ENCODE measurements at places on chromosomes 11 and 22.

- DNase-seq, result no peak
Measured at GRCh38 chr11:33747979-33748378, 11.8 kb upstream of the CD59 start.

DNA sequence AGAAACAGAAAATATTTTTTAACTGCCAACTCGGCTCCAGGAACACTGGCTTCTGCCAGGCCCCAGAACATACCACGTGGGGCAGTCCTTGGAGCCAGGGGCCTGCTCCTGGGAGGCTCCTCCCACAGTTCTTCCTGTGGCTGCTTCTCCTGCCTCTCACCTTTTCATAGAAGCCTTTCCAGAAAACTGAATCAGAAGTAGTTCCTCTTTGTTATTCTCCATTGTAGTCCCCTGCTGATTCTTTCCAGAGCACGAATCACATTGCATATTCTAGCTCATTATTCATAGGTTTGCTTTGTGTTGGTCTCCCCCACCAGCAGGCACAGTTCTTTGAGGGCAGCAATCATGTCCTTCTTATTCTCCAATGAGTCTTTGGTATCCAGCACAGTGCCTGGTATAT is 106.0 kb downstream of the EFCAB6 start:
- DNase-seq, result no peak

DNA sequence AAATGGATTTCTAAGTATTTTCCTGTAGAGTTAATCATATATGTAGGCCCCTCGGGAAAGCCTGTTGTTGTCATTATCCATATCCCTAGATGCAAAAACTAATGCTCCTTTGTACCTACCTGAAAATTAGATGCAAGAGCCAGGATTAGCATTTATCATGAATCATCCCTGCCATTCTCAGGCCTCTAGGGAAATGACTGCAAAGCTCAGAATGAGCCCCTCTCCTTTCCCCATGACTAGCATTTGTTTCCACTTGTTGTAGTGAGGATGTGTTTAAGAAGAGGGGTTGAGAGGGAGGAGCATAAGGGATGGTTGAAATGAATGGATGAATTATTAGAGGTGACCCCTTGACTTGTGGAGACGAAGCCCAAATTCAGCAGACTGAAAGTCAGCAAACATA is 537.9 kb downstream of the NTM start:
- no peak for DNase-seq

DNA sequence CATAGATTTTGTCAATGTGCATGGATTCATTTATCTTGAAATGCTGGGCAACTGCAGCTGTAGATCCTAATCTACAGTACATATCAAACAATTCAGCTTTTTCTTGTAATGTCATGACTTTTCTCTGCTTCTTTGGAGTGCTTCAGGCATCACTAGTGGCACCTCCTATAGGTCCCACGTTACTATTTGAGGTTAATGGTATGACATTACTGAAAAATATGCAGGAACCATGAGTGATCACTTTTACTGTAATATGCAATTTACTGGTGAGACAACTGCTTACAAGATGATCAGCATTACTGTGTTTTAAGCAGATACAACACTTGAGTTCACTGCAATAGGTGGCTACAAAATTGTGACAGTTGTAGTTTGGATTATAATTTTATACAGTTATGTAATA is 3.0 kb downstream of the CENATAC start:
- DNase-seq, result no peak

- DNase-seq, result peak; percentile 70
Measured at GRCh38 chr11:129895126-129896041, at the start of gene NFRKB. Gene NFRKB (minus strand): TSS chr11:129895578. CDS start chr11:129892849, 2,729 bp downstream.

GRCh38 chr11:77752516-77752915 is 68.0 kb downstream of the RSF1 start:
- no peak for DNase-seq

GRCh38 chr11:58938398-58938797 is 890 bp upstream of the GLYATL1 start:
- no peak for DNase-seq

- no peak for DNase-seq
Measured at GRCh38 chr11:1298695-1299492, 10.5 kb downstream of the TOLLIP start.

DNA sequence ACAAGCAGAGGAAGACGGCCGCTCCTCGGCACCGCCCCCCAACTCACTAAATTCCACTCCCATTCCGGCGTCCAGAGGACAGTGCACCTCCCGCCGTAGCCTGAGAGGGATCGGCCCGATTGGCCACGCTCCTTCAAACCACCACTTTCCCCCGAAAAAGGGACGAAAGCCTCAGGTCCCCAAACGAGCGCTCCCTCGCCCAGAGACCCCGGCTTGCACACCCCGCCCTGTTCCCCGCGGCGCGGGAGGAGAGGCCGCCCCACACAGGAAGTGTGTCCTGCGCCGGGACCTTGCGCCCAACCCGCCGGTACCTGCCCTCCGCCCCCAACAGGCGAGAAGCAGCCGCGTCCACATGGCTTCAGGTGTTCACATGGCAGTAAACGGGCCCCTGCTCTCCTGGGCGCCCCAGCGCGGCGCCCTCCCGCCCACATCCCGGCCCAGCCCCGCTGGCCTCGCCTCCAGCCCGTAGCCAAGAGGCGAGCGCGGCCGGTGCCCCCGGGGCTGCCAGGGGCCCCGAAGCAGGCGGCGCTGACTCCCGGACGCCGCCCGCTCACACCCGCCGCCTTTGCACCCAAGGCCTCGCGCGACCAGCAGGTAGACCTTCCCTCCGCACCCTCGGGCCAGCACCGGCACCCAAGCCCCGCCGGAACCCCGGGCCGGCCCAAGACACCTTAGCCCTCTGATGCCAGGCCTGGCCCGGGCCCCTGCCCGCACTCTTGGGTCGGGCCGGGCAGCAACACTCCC is 849 bp downstream of the TCF20 start:
- peak; percentile 36 for DNase-seq

GRCh38 chr11:44007481-44008087 is 40.2 kb upstream of the ACCSL start:
- DNase-seq, result no peak

DNA sequence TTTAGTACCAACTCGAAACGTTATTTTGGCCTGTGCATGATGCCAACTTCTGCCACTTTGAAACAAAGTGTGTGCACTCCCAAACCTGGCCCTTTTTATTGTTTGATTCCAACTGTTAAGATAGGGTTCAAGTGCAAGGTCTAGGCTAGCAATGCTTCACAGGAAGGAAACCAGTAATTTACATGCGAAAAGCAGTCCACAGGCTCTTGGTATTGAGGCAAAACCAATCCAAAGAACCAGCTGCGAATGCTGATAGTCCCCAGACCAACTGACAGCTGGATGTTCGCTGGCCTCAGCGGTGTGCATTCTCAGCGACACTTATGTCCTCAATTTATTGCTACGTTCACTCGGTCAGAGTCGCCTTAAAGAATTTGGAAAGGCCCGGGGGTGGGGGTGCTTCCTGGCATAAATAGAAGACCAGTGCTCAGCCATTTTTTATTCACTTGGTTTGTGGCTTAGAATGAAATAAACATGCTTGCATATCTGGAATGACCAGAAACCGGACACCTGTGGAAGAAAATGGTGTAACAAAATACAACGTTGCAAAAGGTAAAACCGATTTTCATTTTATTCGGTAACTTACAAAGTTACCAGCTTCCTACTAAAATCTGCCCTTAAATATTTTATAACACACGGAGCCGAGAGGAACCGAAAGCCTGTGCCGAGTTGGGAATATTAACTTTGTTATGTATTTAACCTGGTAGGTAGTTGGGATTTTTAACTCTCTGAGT is 1.6 kb downstream of the CPT1A start:
- DNase-seq, result no peak

DNA sequence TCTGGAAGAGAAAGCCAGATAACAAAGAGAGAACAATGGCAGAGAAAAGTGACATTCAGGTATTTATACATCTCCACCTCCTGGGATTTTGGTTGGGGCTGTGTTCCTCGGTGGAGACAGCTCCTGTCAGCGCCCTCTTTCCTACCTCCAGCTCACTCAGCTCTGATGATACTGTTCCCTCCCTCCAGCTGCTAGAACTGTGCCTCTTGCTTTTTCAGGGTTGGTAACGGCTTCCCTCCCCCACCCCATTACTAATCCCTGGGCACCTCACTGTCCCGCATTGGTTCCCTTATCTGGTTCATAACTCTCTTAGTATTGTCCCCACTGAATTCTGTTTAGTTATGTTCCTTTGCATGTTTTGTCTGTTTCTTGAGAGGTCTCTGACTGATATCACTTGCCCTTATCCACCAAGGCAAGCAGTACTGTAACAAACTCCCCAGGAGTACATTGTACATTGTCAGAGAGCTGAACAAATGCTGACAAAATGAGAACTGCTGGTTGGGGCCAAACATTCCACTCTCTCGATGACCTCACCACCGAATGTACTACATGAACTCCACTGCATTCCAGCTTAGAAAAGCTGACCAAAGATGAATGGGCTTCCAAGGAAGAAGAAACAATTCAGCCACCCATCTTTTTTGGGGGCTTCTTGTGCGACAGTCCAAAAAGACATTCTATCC is 5.7 kb upstream of the FBXO3 start:
- no peak for DNase-seq

DNA sequence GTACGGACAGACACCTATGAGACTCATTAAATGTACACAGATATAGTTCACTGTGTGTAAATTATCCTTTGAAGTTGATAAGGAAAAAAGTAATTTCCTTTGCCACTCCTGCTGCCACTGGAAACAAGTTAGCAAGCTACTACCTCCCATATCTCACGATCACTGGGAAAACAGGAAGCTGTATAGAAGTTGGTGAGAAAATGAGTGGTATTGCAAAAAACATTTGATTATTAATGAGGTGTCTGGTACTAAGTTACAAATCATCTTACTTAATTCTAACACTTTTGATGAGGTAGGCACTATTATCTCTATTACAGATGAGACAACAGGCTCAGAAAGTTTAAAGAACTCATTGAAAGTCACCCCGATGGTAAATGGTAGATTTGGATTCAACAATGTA is 68.5 kb downstream of the GAB2 start:
- no peak for DNase-seq

GRCh38 chr11:72738199-72739141 is 13.7 kb downstream of the ARAP1 start:
- no peak for DNase-seq

GRCh38 chr11:81496601-81497000 is 1237.1 kb downstream of the FAM181B start:
- no peak for DNase-seq

GRCh38 chr11:12160680-12161079 is 50.3 kb downstream of the MICAL2 start:
- DNase-seq, result no peak

DNA sequence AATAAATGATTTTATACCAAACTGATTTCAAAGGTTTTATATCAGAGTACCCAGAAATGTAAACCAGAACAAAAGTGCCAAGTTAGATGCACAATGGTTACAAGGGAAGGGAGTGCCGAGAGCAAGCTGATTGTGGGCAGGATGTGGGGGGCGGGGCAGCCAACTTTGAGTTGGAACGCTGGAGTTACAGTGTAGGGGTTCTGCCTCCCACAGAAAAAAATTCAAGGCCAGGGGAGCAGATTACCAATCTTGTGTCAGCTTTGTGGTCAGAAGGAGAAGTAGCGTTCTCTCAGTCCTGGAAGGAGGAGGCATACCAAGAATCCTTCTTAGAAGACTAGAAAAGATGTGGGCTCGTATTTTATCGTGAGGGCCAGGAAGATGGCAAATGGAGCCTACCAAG is 15.9 kb upstream of the POU2AF2 start:
- DNase-seq, result no peak

GRCh38 chr22:35148381-35148780 is 82.4 kb downstream of the ISX start:
- DNase-seq, result no peak

GRCh38 chr11:73468590-73469161 is 92.5 kb downstream of the RELT start:
- no peak for DNase-seq

DNA sequence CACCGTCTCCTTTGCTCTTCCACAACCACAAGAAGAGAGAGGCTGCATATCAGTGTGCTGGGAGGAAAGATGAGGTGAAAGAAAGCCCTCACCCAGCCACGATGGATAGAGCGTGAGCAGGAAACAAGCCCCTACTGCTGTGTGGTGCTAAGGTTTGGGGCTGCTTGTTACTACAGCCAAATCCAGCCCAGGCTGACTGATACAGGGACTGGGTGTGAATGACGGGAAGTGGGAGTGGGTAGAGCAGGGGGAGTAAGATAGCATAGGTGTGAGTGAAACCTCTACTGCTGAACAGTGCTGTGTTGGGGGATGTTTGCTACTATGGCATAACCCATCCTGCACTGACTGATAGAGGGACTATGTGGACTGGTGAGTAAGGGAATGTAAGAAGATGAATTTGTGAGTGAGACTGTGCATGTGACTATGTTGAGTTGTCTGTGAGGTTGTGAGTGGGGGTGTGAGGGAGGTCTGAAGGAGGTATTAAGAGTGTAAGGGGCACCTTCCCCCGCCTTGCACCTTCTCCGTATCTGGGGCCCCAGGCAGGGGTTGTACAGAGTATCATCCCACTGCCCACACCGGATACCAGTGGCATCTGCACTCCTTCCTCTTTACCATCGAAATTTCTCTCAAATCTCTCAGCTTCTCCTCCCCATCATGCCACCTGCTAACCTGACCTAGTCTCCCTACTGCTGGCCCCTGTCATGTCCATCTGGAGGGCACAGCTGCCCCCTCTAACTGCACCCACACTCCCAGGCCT is 91.5 kb downstream of the MN1 start:
- DNase-seq, result no peak

DNA sequence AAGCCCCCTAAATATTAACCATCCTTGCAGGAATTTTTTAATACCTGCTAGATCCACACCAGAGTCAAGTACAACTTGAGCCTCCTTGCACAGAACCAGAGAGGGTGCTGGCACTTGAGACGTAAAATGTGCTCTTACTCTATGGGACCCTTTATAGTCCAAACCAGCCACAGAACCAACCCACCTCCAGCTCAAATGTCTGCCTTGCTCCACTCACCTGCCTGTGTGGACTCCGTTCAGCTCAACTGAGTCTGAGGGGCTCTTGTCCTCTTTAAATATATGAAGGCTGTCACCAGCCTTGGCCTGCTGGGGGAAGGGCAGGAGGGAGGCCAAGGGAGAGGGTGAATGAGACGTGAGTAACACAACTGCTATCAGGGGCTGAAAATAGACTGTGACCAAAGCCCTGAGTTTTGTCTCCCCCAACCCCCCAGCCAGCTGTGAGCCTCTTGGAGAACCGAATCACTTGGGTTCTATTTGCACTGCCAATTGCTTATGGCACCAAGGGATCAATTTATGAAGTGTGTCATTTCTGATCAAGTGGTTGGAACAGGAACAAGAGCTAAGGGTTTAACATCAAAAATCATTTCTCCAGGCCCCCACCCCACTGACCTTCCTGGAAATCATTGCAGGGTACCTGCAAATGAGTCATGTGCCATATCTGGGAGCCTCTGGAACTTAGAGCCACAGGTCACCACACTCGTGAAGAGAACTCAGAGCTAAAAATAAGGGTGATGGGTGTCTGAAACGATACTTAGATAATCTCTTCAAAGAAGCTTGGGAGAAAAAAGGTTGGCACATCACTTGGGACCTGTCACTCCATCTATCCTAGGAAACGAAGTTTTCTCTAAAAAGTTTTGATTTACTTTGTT is at the start of gene CSRP3:
TSS of gene CSRP3 (minus strand) at position 247 of the 869 bp plus-strand sequence. CDS start 9,535 bp downstream, outside the sequence.
- DNase-seq, result no peak
